ENCODE measurements at places on chromosomes 2 and 18.

- no peak for DNase-seq
Observed at GRCh38 chr2:216044883-216045486, 31.6 kb upstream of the MREG start.

DNA sequence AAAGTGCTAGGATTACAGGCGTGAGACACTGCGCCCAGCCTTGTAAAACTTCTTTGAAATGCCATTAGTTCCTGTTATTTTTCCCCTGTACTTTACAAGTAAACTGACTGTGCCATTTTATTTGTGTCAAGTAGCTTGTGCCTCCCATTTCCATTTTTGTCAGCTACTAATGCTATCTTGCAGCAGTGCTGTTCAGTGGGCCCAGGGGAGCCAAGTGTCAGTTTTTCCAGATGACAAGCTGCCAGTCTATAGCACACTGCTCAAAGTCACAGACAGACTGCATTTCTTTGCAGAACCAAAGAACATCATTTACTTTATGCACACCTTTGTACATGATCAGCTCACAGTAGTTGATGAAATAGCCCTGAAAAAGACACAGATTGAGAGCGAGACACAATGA, 901.3 kb upstream of the CDH2 start:
- DNase-seq, result no peak

DNA sequence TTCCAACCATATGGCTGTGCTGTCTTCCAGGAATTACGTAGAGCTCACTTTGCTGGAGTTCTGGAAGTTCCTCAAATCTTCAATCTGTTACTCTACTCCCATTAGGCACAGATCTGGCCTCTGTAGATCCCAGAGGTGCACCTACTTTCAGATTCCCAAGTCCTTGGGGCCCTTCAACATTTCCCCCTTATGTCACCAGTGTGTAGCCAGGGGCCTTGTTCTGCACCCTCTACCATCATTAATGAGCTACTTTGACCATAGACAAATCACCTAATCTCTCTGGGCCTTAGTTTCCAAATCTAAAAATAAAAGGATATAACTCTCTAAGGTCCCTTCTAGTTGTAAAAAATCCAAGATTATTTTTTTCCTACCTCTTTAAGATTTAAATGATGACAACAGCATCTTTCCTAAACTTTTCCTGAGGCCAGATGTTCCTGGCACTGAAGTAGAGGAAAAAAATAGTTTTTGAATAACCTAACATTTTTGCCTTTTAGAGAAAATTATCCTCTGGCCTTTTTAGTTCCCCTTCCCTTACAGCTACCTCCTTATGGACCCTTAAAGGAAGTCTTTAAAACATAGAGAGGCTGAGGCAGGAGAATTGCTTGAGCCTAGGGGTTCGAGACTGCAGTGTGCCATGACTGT, 31.0 kb upstream of the WIPF1 start:
- no peak for DNase-seq

DNA sequence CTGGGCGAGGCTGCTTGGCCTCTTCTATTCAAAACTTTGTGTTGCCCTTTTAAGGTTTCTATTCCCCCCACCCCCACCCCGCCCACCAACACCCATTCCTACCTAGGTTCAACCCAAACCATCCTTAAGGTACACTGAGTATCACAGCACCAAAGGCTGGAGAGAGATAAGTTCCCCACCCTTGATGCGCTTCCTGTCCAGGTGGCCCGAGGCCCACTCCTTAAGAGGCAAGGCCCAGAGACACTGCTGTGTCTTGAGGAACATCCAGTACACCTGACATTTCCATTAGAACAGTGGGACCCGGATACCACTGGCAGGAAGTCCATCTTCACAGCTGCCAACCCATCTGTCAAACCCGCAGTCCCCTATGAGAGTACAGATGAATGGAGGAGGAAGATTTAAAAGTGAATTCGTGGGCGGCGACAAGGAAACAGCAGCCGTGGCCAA, 277 bp upstream of the INPP1 start:
- DNase-seq, result no peak

- no peak for DNase-seq
Observed at GRCh38 chr2:11286749-11287148, 57.7 kb downstream of the ROCK2 start.

DNA sequence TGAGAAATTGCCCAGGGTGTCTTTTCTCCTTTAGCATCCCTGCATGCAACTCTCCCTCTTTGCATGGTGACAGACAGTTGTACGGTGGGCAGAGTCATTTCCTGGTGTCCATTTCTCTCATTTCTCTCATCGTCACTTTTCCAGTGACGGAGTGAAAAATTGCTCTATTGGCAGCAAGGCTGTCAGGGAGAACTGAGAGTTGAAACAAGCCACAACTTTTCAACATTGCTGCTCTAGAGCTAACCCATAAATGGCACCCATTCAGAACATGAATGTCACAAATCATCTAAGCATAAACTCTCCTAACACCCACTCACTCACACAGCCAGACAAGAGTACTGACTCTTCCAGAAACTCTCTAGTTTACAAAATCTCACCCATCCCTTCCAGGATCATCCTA, 55.7 kb downstream of the ZC3H8 start:
- no peak for DNase-seq

DNA sequence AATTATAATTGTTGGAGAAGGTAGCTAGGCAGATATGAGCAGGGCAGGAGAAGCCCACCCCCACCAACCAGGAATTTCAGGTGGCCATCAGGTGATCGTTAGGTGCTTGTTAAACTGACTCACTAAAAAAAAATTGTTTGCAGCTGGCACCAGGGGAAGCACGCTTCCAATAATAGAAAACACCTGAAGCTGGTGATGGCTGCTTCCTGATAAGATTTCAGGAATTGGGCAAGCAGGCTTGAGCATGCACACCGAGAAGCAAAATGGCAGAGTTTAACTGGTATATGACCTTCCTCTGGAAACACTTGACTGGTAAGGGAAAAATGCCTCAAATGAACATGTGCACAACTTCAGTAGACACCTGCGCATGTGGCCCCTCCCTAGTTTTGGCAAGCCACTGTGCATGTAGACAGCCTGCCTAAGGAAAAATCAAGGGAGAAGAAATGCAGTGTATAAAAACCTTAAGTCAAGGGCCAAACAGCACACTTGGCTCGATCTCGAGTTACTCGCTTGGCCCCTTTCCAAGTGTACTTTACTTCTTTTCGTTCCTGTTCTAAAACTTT, 292.8 kb downstream of the CCDC85A start:
- no peak for DNase-seq

GRCh38 chr2:18117592-18117991, 239.1 kb downstream of the KCNS3 start:
- no peak for DNase-seq

DNA sequence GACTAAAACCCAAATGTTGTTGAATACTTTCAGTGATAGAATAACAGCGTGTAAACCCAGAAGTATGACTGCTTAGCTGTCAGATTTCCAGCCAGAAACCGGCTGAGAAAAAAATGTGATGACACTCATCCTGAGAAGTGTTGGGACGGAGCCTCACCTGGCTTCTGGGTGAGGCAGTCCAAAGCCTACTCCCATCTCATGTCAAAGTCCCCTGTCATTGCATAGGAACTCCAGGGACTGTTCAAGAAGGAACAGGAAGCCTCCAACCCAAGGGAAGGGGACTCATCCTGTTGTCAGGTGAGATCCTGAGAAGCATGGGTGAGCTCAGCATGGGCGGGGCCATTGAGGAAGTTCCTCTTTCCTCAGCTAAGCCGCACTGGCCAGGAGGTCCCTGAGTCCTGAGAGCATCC, 11.3 kb upstream of the CHRNA1 start:
- DNase-seq, result no peak

- no peak for DNase-seq
Observed at GRCh38 chr18:43533371-43533770, 256.1 kb upstream of the SYT4 start.

DNA sequence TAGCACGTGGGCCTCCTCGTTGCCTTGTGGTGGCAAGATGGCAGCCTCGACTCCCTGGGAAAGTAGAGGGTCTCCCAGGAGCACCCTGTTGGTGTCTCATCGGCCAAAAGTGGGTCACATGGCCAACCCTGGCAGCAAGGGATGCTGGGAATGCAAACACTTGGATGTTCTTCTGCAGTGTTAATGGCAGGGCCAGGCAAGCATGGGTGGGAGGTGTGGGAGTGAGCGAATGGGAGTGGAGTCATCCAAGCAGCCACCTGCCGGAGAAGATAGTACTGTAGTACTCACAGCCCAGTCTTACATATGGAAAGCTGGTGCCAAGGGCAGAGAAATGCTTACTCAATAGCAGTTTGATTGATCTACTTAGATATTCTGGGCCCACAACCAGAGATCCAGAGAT, 122.2 kb downstream of the INHBB start:
- DNase-seq, result no peak

DNA sequence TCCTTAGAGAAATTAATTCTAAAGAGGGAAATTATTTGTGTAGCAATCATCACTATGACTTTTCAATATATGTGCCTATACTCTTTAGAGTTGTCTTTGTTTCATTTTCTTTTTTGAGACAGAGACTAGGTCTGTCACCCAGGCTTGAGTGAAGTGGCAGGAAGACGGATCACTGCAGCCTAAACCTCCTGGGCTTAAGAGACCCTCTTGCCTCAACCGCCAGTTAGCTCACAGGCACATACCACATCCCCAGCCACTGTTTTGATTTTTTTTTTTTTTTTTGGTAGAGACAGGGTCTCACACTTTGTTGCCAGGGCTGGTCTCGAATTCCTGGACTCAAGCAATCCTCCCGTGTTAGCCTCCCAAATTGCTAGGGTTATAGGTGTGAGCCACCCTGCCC, 12.4 kb downstream of the YWHAQ start:
- DNase-seq, result no peak

DNA sequence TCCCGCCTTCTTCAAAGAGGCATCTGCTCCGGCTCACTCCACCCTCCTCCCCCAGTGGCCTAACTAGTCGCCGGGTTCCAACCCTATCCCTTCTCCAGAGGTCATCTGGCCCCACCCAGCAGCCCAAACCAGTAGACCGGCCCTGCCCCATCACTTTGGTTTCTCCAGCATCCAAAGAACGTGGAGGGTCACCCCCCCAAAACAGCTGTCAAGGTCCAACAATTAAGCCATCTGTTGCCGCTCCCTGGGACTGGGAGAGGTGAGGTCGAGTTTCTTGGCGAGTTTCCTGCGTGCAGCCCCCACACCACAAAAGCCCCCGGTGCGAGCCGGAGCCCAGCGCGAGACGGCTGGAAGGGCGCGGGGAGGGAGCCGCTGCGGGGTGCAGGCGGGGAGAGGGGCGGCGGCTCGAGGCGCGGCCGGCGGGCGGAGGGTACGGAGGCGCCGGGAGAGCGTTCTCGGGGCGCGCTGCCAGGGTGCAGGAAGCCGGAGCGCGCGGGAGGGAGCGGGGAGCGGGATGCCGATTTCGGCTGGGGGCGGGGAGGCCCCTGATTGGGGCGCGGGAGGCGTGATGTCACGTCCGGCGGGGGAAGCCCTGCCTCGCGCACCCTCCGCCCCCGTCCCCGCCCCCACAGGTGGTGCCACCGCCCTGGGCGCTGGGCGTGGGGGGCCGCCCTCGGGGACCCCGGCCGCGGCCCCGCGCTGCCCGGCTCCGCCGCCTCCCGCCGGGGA, 571 bp upstream of the GPC1 start:
- peak; percentile 90 for DNase-seq

DNA sequence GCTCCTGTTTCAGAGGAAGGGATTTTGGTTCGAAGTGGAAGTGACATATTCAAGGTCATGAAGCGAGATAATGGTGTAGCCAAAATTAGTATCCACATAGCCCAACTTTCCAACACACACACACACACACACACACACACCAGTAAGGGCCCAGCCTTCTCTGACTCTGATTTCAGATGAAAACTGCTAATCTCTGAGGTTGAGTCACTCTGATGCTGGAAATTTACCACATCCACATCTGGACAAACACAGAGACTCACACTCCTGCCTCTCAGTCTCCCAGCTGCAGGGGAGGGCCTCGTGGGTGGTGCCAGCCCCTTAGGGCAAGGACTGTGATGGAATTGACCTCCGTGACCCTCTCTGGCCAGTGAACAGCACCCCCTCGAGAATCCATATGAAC, 29.0 kb upstream of the SLC35F6 start:
- DNase-seq, result no peak

- DNase-seq, result no peak
Observed at GRCh38 chr2:46891956-46892553, 23.6 kb downstream of the MCFD2 start.

- no peak for DNase-seq
Observed at GRCh38 chr2:11677136-11678055, 7.4 kb upstream of the NTSR2 start.

GRCh38 chr2:117856415-117857210, 42.1 kb downstream of the DDX18 start:
- DNase-seq, result no peak

DNA sequence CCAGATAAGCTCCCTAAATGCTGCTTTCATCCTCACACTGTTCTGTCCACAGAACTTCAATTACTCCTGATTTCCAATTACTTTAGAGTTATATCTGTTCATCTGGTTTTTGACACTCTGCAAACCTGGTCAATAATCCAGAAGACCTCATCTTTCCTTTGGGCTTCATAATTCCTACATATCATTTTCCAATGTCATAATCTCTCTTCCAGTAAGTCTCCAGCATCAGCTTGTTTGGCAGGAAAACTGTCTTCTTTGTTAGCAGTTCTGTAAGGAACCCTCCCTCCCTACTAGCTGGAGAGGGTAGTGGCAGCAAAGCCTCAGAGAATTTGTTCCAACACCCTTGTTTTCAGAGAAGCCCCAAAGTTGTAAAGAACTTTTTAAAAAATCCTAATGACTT, 11.9 kb upstream of the SLC14A1 start:
- no peak for DNase-seq

DNA sequence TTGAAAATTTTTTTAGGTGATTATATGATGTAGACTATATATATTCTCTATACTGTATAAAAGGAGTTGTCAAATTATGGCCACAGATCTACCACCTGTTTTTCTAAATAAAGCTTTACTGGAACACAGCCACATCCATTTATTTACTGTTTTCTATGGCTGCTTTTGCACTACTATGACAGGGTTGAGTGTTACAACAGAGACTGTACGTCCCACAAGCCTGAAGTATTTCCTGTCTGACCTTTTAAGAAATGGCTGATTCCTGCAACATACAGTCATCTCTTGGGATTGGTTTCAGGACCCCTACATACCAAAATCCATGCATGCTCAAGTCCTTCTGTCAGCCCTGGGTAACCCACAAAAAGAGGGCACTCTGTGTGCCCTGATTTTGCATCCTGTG, 508.3 kb downstream of the TSN start:
- no peak for DNase-seq

GRCh38 chr2:107411267-107411666, 415.4 kb upstream of the RGPD4 start:
- no peak for DNase-seq

GRCh38 chr2:145715601-145716000, 1195.7 kb upstream of the ZEB2 start:
- no peak for DNase-seq
